Skeletal muscle cell (primary cell): ENCODE measurements at places on chromosomes 2 and 18.
A peak's percentile ranks its signal among the peaks of the same experiment; 100 is the strongest.

- DNase-seq = no peak
Observed at GRCh38 chr18:22975508-22975907, 42.4 kb downstream of the RBBP8 start.

DNA sequence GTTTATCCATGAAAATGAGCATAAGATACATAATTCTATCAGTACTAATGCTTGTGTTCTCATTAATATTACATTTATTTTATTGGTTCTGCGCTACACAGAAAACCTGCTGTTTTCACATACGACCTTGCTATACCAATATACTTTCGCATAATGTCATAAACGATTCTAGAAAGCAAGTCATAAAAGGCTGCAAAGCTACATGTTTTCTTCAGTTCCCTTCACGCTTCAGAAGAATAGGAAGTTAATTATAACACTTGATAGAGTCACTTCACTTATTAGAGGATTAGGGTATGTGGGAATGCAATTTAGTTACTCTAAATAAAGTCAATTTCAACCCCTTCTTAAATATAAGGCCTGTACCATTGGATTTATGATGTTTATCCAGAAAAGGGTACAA, 29.0 kb downstream of the PSME4 start:
- no peak for DNase-seq

DNA sequence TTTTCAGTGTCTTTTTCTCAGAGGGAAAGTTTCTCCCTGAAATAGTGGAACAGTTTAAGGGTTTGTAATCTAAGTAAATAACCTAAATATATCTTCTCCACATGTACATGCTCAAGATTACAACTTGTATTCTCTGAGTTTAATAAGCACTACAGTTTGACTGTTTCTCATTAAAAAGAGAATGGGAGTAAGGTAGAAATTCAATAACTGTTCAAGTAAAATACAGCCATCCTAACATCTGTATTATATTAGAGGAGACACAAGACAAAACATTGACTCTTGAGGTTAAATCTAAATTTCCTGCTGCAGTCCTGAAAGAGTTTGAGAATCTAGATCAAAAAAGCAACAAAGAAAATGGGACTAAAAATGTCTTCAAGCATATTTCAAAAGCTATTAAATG, 73.0 kb upstream of the ZNF397 start:
- no peak for DNase-seq

DNA sequence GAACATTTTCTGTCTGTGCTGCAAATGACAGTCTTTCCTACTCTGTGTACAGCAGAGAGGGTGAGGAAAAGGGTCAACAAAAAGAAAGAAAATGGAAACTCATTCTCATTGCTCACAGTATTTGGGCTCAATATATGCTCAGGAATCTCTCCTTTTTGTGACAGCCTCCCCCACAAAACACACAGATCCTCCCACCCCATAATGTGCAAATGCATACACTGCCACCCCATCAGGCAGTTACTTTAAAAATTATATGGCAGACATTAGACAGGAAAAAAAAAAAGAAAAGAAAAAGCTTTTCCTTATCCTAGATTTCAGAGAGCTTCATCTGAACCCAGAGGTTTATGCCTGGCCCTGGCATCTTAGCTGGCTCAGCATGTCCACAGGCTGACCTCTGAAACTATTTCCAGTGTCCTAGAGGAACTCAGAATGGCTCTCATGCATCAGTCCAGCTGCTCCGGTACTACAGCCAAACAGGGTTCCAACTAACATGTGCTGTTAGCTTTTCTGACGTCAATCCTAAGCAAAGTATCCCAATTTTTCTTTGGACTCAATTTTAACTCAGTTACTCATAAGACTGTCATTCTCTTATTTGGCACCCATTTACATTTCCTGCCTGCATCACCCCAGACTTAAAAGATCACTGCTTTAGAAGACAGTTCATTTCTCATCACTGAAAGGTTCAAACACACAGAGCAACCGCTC, 105.9 kb downstream of the RBMS1 start:
- peak; percentile 98 for DNase-seq

- DNase-seq = peak; percentile 95
Observed at GRCh38 chr18:23825978-23826405, 136.7 kb downstream of the LAMA3 start.
